Adrenal gland (tissue), 19 donors: ENCODE measurements at places on chromosomes 13 and 19. TPM values are rescaled to one million over a fixed set of nuclear protein-coding genes. Genes with fewer than 3 reads are reported as not detected.
A peak's percentile ranks its signal among the peaks of the same experiment; 100 is the strongest.

DNA sequence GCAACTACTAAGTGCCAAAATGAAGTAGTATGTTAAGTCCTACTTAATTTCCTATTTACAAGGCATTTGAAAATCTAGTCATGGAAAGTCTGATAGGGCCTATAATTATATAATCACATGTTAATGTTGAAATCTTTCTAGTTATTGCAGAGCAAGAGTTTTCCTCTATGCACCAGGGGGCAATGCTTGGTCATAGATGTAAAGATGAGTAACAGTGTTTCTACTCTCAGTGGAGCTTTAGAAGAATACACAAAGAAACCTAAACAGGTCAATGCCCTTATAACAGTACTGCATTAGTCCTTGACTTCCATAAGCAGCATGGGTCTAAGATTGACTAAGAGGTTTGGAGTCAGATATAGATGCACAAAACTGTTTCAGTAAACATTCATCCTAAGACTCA, 218.7 kb downstream of the KCTD12 start:
- H3K27me3 ChIP-seq = no peaks in the 10 kb centered on the region
- H3K4me1 ChIP-seq = no peaks in the 10 kb centered on the region
- no peaks in the 10 kb centered on the region for H3K36me3 ChIP-seq
- DNase-seq = no peak
- H3K27ac ChIP-seq = no peak overlapping the region

DNA sequence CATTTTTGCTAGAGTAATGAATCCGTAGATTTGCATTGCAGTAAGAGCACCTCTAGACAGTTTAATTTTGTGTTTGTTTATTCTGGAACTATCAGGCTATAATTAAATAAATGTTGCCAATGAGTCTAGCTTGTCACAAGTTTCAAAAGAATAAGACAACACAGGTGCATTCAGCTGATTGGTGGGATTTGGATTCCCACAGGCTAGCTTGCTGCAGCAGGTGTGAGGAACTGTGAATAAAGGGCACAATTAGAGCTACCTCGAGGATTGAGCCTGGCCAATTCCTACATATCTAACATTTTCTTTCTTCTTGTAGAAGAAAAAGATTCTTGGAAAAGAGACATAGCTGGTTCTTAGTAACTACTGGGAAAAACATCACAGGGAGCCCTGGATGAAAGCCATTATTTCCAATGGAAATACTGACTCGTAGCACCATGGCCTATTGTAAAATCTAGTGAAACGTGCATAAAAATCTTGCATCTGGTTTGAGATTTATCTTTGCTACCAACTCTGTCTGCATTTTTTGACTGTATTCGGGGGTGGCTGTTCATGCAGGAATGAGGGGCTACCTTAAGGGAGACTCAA, 360.9 kb downstream of the FGF9 start:
- no peaks in the 10 kb centered on the region for H3K27me3 ChIP-seq
- H3K4me3 ChIP-seq = no peak overlapping the region
- DNase-seq = no peak

The APOC4 gene
- polyA plus RNA-seq = 2.4 TPM

- peak overlapping the region; percentile 99 for H3K27ac ChIP-seq
- H3K4me1 ChIP-seq = no peaks in the 10 kb centered on the region
- no peaks in the 10 kb centered on the region for H3K27me3 ChIP-seq
- no peak for DNase-seq
Measured at GRCh38 chr19:52140032-52140710, 433 bp upstream of the ZNF616 start.

DNA sequence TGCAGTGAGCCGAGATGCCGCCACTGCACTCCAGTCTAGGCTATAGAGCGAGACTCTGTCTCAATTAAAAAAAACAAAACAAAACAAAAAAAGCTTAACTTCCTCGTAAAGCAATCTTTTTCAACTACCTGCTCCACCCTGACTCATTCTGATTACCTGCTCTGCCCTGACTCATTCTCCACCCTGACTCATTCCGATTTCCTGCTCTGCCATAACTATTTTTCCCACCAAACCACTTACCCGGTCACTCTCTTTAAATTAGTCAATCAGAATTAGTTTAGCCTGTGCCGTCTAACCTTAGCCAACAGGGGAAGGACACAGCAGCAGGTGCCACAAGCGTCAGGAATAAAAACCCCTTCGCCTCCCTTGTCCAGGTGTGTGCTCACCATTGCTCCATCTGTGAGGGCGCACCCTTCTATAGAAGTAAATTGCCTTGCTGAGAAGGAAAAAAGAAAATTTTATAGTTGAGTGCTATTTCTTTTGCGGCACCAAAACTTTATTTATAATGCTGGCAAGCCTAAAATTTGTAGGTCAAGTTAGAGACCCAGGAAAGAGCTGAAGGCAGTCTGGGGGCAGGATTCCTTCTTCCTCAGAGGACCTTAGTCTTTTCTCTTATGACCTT, 1.7 kb upstream of the IFT88 start:
- H3K27ac ChIP-seq = no peak overlapping the region
- H3K36me3 ChIP-seq = no peaks in the 10 kb centered on the region
- H3K27me3 ChIP-seq = no peaks in the 10 kb centered on the region

DNA sequence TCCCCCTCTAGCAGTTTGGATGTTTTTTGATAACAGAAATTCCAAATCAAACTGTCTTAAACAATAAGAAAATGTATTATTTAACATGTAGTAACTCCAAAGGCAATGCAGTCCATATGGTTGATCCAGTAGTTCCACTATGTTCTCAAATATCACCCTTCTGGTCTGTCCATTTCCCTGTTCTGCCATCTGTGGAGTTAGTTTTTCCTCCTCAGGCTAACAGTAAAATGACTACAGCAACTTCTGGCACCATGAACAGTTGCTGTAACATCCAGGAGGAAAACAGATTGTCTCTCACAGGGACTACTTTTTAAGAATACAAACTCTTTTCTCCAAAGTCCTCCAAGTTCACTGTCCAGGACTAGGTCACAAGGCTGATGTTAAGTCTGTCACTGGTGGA, 455.4 kb downstream of the FGF14 start:
- no peaks in the 10 kb centered on the region for H3K4me1 ChIP-seq
- no peaks in the 10 kb centered on the region for H3K27me3 ChIP-seq
- H3K27ac ChIP-seq = no peak overlapping the region
- no peaks in the 10 kb centered on the region for H3K36me3 ChIP-seq
- no peak overlapping the region for H3K4me3 ChIP-seq
- DNase-seq = no peak

GRCh38 chr19:8036434-8037099, 16.0 kb upstream of the CCL25 start:
- no peaks in the 10 kb centered on the region for H3K36me3 ChIP-seq
- no peak overlapping the region for H3K27ac ChIP-seq
- no peak overlapping the region for H3K4me3 ChIP-seq
- H3K4me1 ChIP-seq = no peaks in the 10 kb centered on the region
- no peak for DNase-seq

DNA sequence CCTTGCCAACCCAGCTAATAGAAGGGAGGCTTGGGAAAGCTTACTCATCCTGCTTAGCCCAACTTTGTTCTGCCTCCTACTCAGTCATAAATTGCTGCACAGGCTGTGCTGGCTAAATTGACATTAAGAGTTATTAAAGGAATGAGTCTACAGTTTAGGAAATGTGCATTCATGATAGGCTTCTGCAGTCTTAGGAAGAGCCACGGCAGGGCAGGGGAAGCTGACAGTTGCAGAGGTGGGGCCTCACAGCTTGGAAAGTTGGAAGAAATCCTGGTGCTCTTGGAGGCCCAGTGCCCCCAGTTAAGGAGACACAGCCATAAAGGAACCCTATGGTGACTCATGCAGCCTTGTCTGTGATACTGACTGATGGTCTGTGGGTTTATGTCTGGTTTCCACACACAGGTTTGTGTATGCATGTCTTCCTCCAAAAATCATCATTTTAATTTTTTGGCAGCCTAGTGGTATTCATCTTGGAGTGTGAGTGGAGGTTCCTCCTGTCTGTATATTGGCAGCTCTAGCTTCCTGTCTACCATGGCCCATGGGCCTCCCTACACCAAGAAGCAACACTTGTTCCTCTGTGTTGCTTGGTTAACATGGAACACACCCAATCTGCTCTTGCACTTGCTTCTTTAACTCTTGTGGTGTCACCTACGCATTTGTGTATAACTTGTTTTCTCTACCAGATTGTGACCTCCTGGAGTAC, 135.0 kb upstream of the KL start:
- no peaks in the 10 kb centered on the region for H3K27me3 ChIP-seq

- DNase-seq = no peak
- H3K27ac ChIP-seq = no peak overlapping the region
- no peaks in the 10 kb centered on the region for H3K4me1 ChIP-seq
- no peak overlapping the region for H3K4me3 ChIP-seq
- H3K36me3 ChIP-seq = no peaks in the 10 kb centered on the region
Measured at GRCh38 chr19:726993-727956, 18.5 kb downstream of the PALM start.

The S1PR5 gene
- 0.97 TPM for polyA plus RNA-seq

The TPTE2 gene
- 0.24 TPM for polyA plus RNA-seq

- H3K27me3 ChIP-seq = no peaks in the 10 kb centered on the region
- no peaks in the 10 kb centered on the region for H3K36me3 ChIP-seq
- DNase-seq = no peak
- no peak overlapping the region for H3K27ac ChIP-seq
Measured at GRCh38 chr13:110630566-110631119, 15.3 kb downstream of the NAXD start.

DNA sequence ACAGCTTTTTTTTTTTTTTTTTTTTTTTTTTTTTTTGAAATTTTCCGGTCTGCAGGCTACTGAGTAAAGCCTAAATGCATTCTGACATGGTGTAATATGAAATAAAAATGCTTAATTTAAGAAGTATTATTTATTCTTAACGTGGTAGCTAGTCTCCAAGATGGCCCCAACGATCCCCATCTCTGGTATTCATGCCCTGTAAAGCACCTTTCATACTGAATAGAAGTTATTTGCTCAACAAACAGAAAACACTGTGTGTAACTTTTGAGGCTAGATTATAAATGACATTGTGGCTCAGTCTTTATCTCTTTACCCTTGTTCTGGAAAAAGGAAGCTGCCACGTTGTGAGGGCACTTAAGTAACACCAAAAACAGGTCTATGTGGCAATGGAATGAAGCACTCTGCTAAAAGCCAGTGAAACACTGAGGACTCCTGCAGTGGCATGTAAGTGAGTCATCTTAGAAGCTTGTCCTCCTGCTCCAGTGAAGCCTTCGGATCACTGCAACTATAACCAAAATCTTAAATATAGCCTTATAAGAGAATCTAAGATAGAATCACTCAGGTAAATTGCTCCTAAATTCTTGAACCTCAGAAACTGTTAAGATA, 128.7 kb downstream of the UGGT2 start:
- H3K36me3 ChIP-seq = no peaks in the 10 kb centered on the region
- peak; percentile 29 for DNase-seq
- no peak overlapping the region for H3K4me3 ChIP-seq
- no peaks in the 10 kb centered on the region for H3K4me1 ChIP-seq
- H3K27me3 ChIP-seq = no peaks in the 10 kb centered on the region
